Forelimb muscle (tissue), 1 donor: ENCODE measurements at places on chromosomes 6 and 20.
A peak's percentile ranks its signal among the peaks of the same experiment; 100 is the strongest.

- DNase-seq = no peak
Measured at GRCh38 chr6:10451828-10452509, 37.1 kb upstream of the TFAP2A start.

- DNase-seq = no peak
Measured at GRCh38 chr6:22726966-22727365, 157.6 kb downstream of the HDGFL1 start.

DNA sequence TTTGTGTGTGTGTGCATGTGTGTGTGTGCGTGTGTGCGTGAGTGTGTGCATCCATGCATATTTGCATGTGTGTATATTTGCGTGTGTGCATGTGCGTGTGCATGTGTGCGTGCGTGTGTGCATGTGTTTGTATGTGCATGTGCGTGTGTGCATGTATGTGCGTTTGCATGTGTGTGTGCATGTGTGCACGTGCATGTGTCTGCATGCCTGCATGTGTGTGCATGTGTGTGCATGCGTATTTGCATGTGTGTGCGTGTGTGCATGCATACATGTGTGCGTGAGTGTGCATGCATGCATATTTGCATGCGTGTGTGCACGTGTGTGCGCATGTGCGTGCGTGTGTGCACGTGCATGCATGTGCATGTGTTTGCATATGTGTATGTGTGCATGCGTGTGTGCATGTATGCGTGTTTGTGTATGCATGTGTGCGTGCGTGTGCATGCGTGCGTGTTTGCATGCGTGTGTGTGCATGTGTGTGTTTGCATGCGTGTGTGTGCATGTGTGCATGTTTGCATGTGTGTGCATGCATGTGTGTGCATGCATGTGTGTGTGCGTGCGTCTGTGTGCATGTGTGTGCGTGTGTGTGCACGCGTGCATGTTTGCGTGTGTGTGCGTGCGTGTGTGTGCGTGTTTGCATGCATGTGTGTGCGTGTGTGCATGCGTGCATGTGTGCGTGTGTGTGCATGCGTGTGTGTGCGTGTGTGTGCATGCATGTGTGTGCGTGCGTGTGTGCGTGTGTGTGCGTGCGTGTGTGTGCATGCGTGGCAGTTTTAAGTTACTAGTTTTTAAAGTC is 57.7 kb upstream of the SMOC2 start:
- DNase-seq = no peak

- DNase-seq = no peak
Measured at GRCh38 chr20:41314386-41314785, 3.1 kb downstream of the ZHX3 start.

GRCh38 chr20:22775671-22776139 is 191.3 kb upstream of the FOXA2 start:
- no peak for DNase-seq

DNA sequence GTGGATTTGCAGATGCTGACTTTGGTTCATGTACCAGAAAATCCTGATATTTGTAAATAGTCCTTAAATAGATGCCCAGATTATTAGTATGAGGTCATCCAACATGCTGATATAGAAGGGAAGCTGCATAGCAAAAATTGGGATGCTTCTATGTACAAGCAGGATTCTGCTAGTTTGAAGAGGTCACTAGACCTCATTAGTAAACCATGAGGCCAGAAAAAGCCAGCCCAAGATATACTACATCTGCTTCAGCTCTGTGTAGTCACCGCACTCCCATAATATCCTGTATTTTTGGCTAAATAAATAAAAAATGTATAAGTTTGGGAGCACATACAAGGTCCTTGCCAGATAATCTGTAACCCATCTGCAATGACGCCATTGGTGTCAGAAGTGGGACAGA is 13.0 kb downstream of the PTPRT start:
- no peak for DNase-seq

- DNase-seq = no peak
Measured at GRCh38 chr6:81214414-81215091, 537.9 kb downstream of the TENT5A start.

DNA sequence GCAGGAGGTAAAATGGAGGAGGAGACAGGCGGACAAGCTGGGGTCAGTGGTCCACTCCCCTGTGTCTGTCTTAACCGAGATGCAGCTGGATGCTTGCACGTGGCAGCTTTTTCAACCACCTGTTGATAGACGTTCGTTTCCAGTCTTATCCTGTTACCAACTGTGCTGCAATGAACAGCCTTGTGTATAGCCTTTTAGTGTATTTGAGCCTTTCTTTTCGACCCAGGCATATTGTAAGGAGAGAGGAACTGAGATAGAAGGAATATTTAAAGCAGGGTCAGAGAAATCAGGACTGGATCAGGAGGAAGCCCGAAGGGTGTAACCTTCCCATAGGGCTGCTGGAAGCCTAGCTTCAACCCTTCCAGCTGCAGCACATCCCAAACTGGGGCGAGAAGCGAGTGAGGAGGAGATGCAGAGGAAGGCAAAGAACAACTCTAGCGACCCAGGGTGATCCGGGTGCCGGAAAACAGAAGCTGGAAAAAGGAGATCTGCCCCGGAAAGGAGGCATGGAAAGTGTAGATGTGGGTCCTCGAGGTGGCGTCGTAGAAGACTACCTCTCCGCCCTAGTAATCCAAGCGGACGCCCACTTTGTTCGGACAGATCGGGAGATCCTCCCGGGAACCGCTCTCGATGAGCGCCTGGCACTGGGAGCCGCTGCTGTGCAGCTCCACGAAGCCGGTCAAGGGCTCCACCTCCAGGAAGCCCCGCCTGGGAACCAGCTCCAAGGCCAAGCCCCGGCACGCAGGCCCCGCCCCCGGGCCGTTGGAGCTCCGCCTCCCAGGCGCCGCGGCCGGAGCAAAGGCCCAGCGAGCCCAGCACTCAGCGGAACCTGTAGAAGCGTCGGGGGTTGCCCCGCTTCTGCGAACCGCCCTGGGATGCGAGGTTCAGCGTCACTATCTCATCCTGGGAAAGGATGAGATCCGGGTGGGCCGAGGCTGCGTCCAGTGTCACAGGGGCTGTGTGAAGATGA is 11.2 kb downstream of the TRIM31 start:
- DNase-seq = peak; percentile 39

DNA sequence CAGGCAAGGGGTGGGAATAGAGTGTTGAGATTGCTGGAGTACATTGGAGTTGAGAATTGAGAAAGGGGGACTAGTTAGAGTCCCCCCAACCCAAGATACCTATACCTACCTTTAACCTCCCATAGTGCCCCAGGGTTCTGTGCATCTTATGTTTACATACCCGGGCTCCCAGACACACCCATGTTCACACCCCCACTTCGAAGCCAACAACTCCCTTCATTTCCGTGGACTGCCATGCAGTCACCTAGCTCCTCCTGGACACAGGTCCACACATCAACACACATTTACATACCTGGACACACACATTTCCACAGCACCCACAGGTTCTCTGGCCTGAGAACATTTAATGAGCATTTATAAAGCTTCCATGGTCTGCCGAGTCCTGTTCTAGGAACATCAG is 5.1 kb downstream of the TMEM63B start:
- no peak for DNase-seq

DNA sequence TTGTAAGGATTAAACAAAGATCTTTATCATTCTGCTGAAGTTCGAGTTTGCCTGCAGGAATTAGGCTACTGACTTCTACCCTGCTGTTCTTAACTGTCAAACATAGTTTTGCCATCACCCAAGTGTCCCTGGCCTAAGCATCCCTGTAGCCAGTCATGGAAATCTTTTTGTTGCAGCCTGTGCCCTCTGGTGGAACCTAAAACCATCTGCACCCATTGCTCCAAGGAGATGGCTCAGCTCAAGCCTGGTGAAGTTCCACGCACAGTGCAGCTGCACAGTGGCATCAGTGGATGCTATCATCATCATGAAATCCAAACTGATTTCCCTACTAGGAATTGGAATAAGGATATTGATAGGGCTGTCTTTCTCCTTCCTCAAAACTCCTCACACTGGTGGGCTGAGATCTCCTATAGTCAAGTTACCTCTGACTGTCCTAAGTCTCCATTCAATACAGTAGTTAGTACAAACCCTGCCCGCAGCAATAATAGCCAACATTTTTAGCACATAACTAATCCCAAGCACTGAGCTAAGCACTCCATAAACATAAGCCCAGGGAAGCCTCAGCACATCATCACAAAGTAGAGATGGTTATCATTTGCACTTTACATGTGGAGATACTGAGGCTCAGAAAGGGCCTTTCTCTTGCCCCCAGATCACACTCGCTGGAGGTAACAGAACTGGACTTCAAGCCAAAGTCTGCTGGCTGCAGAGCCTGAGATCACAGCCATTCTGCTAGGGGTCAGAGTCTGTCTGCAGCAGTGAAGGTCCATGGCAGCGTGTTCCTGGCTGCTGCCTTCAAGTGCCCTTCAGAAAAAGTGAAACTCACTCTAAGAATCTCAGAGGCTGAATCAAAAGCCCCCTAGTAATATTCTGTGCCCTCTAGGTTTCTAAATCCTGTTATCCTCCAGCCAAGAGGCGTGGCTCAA is 77.2 kb upstream of the MC3R start:
- no peak for DNase-seq

DNA sequence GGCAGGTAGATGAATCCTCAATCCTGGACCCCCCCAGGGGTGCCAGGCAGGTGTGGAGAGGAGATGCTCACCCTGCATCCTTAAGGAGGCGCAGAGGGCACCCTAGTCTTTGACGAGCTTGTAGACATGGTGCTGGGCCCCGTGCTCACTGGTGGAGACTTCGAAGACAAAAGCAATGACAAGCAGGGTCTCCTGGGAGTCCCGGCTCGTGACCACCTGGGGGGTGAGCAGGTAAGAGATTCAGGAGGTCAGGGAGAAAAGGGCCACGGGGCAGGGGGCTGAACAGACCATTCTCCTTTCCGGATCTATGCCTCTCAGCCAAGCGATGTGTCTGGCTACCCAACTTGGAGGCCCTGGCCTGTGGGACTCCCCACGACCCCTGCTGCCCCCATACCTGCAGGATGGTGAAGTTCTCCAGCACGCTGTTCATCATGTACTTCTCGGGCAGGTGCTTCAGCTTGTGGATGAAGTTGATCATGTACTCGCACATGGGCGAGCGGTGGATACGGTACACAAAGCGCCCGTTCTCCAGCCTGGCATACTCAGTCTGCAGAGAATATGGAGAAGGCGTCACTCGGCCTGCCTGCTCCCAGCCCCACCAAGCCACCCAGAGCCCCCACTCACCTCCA is 6.9 kb downstream of the RPL10A start:
- no peak for DNase-seq

GRCh38 chr20:38987777-38988176 is 25.6 kb downstream of the DHX35 start:
- no peak for DNase-seq

- DNase-seq = no peak
Measured at GRCh38 chr6:164124986-164125385, 710.5 kb downstream of the QKI start.

- peak; percentile 31 for DNase-seq
Measured at GRCh38 chr6:165086814-165087213, 222.6 kb downstream of the C6orf118 start.

DNA sequence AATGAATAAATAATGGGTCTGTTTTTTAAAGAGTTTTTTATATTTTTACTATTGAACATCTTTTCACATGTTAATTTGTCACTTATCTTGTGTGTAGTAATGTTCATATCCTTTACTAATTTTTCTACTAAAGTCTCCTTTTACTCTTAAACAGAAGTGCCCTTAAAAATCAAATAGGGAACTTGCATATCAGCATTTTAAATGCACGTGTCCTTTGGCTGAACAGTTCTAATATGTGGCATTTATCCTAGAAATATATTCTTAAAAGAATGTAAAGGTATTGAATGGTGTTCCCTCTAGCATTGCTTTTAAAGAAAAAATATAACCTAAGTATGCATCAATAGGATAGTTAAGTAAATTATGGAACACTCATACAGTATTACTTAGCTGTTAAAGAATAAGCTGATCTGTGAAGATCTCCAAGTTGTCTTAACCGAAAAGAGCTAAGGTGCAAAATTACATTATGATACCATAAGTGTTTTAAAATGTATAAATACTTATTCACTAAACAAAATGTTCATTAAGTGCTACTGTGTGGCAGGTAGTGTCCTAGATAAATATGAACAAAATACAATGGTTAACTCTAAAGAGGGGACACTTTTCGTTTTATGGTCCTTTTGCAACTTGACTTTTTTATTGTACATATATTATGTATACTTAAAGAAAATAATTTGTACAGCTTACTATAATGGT is 631 bp upstream of the PGBD1 start:
- DNase-seq = no peak

DNA sequence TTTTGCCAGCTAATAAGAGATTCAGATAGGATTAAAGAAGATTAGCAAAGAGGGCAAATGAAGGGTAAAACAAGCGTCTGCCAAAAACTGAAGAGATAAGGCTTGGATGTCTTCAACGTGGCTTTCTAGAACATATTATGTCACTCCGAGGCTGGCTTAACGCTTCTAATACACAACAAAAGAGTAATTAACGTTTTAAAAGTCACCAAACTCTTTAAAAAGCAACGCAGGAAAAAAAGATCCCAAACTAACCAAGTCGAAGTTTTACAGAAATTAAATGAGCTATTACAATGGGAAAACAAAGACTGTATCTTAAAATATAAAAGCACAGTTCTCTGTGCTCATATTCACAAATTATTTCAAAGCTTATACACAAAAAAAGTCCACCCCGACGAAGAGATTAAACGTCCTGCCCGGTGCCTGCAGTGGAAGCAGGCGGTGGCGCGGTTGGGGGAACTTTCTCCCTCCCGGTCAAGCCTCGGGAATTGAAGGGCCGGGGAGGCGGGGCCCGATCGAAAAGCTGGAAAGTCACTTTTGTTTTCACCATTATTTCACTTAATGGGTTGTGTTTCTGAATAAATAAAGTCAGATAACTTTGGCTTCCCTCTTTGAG is 1.2 kb downstream of the MAK start:
- DNase-seq = no peak

GRCh38 chr6:147226163-147226724 is 22.0 kb downstream of the STXBP5 start:
- DNase-seq = no peak

DNA sequence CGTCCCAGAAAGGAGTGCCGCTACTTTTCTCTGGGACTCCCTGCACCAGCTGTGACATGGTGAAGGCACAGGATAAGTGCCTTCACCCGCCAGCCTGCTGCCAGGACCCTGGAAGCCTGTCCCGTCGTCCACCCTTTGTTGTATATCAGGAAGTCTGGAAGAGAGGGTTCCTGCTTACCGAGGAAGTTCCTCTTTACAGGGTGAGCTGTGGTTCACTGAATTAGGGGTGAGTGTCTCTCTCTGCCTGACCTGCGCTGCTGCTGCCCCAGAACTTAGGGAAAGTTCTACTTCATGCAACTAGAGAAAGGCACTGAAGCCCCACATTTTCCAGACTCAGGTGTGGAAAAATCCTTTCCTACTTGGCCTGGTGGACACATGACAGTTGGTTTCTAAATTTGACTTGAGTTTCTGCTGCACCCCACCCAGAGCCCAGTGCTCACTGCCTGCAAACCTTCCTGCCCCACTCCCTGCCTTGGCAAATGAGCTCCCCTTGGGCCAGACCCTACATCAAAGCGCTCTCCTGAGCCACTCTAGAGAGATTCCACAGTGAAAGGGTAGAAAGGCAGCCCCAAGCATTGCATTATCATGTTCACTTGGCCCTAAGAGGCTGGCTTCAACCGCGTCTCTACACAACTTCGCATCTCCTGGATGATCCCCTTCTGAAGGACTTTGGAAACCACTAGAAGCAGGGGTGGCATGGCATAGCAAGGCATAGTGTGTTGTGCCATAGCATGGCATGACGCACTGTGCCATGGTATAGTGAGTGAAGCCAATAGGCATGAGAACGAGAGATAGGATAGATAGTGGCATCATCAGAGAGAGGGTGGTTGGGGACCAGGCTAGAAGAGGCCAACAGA is 215.8 kb upstream of the CDYL start:
- no peak for DNase-seq
